ENCODE measurements at places on chromosomes 12 and 14.

- no peak for DNase-seq
Measured at GRCh38 chr14:93219103-93219726, 12.2 kb downstream of the UBR7 start.

DNA sequence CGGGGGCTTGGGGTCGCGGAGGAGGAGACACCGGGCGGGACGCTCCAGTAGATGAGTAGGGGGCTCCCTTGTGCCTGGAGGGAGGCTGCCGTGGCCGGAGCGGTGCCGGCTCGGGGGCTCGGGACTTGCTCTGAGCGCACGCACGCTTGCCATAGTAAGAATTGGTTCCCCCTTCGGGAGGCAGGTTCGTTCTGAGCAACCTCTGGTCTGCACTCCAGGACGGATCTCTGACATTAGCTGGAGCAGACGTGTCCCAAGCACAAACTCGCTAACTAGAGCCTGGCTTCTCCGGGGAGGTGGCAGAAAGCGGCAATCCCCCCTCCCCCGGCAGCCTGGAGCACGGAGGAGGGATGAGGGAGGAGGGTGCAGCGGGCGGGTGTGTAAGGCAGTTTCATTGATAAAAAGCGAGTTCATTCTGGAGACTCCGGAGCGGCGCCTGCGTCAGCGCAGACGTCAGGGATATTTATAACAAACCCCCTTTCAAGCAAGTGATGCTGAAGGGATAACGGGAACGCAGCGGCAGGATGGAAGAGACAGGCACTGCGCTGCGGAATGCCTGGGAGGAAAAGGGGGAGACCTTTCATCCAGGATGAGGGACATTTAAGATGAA, 630 bp downstream of the FOS start:
- peak; percentile 61 for DNase-seq

GRCh38 chr12:91746976-91747375, 398.7 kb downstream of the BTG1 start:
- no peak for DNase-seq

DNA sequence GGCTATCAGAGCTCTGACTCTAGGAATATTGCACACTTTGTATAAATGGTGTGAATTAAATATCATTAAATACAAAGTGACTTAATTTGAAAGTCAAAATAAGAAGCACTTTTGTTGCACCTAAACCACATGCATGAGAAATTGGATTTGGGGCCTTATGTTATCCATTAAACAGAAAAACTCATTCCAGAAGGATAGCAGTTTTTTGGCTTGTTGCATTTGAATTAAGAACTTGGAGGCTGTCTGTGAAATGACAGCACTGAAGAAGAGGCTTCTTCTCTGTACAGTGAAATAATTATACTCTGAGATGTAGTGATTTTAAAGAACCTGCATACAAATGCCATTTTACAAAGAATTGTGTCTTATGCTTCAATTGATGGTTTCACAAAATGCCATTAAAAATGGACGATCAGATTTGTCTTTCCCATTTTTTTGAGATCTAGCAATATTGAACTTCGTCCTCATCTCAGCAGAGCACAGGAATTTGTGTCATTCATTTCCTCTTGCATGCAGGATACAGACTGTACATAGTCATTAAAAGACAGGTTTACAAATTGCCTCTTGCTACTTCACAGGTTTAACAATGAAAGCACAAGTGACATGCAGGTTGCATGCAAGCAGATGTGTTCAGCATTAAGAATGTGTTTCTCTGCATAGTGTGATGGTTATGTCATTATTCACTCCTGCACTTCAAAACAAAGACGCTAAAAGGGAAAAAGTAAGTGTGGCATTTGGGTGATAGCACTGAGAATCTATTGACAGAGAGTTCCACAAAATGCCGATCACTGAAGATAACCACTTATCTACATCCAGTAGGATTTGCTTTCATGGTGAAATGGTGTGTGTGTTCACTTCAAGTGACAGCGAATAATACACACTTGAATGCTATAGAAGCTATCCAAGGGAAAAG, 35.9 kb upstream of the PYGL start:
- DNase-seq: no peak

DNA sequence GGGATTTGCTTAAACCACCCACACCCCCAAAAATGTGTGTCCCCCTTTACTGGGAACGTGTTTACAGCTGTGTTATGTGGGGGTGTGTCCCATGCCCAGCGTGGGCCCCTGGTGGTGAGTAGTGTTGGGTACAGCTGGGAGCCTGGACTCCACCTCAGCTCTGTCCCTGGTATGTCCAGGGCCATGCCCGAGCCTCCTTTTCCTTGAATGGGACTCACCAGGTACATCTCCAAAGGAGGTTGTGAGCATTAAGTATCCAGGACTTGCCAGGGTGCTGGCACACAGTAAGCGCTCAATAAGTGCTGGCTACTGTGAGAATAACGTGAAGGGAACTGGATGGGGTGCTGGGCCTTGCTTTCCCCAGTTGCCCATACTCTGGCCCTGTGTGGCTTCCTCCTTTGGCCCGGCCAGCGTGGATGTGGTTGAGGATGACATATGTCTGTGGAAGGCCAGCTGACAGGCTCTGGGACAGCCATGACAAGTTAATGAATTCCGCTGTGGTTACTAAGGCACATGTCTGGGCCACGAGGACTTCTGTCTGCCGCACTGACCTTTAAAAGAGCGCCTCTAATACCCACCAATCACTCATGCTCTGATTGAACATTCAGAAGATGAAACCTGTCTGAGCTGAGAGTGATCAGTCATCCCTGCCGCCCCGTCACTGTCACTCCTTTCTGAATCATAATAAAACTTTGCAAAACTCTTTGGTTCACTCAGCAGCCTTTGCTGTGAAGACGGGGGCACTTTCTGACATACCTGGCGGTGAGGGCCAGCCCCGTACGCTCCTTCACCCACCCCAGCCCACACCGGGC, 74.7 kb downstream of the DIO3 start:
- DNase-seq: no peak
